ENCODE measurements at places on chromosomes 3 and 15. TPM values are rescaled to one million over a fixed set of nuclear protein-coding genes. Genes with fewer than 3 reads are reported as not detected.

SLC9C1 gene
- 0.41 TPM for total RNA-seq

CLDN16 gene
- 1.6 TPM for total RNA-seq

CHSY1 gene
- 22.8 TPM for total RNA-seq

IL16 gene
- 0.82 TPM for total RNA-seq

GOLGA8Q gene
- total RNA-seq = not detected

ZKSCAN7 gene
- 30.2 TPM for total RNA-seq

GOLGA6L10 gene
- 2.0 TPM for total RNA-seq

DLL4 gene
- 4.1 TPM for total RNA-seq

ISLR2 gene
- 113 TPM for total RNA-seq

- no peak for DNase-seq
These were observed 152.5 kb downstream of the LRRK1 start for GRCh38 chr15:101071651-101072050.

GRCh38 chr15:85960381-85960780 lies 119.3 kb upstream of the AGBL1 start:
- no peak for DNase-seq

DNA sequence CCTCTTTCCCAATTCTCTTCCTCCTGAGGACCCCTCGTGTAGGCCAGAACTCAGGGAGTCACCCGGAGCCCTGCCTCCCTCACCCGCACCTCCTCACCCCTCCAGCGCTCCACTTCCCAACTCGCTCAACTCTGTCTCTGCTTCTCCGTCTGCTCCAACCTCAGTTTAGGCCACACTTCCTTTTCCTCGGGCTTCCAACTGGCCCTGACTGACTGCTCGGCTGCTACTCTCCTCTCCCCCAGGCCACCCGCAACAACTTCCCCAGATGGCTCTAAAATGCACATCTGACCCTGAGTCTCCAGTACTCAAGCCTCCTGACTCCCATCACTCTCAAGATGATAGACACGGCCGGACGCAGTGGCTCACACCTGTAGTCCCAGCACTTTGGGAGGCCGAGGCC lies 23.6 kb downstream of the TMEM44 start:
- no peak for DNase-seq

GRCh38 chr3:120497336-120497735 lies 46.5 kb upstream of the FSTL1 start:
- DNase-seq = no peak

GRCh38 chr3:123292321-123293310 lies 90.9 kb downstream of the SEC22A start:
- no peak for DNase-seq

DNA sequence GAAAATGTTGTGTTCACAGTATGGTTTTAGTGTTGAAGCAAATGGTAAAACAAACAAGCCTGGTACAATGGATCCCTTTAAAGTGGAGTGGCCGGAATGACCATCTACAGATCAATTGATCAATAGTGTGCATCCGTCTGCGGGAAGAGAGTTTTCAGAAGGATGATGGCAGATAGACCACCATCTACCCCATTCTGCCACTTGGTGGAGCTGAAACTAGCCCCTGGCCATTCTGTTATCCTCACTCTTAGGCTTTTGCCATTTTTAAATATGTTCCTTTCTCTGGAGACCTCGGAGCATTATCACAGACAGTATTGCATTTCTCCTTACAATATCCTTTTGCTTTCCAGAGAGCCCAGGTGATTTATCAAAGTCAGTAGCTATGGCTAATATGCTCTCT lies 258.9 kb upstream of the CFAP20DC start:
- no peak for DNase-seq

DNA sequence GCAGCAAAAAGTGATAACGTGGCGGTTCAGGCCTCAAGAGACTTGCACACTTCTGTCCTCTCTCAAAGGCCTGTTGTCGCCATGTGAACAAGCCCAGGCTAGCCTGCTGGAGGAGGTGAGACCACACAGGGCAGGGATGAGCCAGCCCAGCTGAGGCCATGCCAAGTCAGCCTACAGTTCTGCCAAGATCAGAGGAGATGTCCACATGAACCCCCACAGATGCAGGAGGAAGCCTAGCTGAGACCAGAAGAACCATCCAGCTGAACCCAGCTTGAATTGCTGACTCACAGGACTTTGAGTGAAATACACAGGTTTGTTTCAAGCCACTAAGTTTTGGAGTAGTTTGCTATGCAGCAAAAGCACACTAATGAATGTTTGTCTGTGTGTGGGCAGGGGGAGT lies 50.3 kb upstream of the SEC13 start:
- DNase-seq = no peak

DNA sequence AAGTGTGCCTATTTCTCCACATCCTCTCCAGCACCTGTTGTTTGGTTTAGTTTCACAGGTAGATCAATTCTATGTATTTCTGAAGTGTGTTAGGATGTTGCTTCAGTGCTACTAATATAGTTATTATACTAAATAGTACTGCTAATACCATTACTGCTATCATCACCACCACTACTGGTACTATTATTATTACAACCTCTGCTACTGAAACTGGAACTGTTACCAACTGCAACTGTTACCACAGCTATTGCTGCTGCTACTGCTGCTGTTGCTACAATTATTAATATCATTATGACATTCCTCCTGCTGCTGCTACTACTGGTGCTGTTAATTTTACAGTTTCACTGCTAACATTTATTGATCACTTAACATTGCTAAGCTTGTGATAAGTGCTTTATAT lies 8.3 kb upstream of the LMOD3 start:
- DNase-seq = no peak

DNA sequence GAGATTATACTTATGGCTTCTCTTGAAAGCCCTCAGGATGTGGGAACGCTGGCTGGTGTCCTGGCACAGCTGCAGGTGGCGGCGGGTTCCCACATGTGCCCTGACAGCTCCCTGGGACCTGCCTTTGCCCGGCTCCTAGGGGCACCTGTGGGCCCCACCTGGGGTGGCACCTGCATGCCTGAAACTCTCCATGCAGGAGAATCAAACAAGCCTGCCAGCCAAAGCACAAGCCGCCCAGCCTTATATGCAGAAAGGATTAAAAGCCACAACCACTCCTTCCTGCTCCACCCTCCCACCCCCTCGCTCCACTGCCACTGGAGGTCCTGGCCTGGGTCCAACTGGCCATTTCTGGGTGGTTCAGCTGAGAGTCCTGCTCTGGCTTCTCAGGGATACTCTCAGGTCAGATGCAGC lies 18.1 kb downstream of the TRPM1 start:
- no peak for DNase-seq

- DNase-seq = no peak
These were observed 96.3 kb downstream of the PLXNA1 start for GRCh38 chr3:127079211-127079610.

DNA sequence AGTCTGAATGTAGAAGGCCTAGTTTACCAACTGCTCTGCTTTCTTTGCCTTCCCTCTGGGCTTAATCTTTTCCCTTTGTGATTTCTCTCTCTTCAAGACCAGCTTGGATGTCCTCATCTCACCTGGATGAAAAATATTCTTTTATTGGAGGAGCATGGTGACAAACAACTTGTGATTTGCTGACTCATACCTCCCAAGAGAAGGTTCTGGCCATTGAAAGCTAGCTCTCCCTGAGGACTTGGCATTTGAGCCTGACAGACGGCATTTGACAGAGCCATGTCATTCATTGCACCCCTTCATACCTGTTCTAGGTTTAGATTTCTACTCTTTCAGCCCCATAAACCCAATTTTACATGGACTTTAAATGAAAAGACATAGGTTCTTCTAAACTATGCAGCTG lies 33.3 kb downstream of the ATG7 start:
- DNase-seq = no peak

- no peak for DNase-seq
These were observed 57.6 kb downstream of the ANP32A start for GRCh38 chr15:68763063-68763462.

GRCh38 chr3:123110282-123110975 lies 43.6 kb downstream of the PDIA5 start:
- no peak for DNase-seq

- DNase-seq = no peak
These were observed 40.1 kb downstream of the OXSR1 start for GRCh38 chr3:38205472-38205805.
